ENCODE measurements at places on chromosomes 7 and 10.

DNA sequence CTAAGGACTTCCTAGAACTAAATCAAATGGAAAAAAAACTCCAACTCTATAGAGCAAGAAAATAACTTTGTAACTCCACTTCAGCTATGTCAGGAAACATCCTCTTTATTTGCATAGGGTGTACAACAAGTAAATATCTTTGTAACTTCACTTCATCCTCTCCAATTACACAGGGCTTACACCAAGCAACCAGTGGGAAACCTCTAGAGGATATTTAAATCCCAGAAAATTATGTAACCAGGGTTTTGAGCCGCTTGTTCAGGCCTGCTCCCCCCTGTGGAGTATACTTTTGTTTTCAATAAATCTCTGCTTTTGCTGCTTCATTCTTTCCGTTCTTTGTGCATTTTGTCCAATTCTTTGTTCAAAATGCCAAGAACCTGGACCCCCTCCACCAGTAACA is 22.2 kb downstream of the LIPJ start:
- DNase-seq = no peak

GRCh38 chr10:125555743-125556142 is 127.2 kb downstream of the TEX36 start:
- no peak for DNase-seq

GRCh38 chr10:119268871-119269506 is 61.6 kb downstream of the GRK5 start:
- DNase-seq = peak; percentile 38

DNA sequence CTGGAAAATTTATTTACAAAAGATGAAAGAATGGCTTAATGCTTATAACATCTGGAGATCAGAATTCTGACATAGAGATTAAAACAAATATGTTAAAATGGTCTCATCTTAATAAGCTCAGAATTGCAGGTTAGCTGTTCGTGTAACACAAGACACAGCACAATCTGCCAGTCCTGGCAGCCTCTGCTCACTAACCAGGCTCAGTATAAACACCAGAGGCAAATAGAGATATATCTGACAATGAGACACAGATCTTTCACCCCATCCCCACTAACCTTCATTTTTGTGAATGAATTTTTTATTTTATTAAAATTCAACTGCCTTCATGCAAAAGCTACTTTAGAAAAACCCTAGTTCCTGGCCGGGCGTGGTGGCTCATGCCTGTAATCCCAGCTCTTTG is 51.8 kb downstream of the RELN start:
- DNase-seq = no peak

DNA sequence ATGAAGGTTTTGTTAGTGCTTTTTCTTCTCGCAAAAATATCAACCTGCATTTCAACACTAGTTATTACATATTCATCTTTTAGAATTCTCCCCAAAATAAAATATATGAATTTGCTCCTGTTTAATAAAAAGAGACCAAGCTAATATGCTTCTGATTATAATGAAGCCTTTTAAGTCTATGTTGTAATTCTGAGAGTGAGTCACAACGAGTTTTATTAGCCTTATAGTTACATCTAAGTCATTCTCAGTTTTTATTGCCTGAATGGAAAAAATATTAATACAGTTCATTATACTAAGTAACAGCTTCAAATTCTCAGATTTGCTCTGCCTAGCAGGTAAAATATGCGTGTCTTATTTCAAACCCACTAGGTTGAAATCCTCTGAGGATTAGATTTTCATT is 152.4 kb upstream of the CELF2 start:
- DNase-seq = no peak

DNA sequence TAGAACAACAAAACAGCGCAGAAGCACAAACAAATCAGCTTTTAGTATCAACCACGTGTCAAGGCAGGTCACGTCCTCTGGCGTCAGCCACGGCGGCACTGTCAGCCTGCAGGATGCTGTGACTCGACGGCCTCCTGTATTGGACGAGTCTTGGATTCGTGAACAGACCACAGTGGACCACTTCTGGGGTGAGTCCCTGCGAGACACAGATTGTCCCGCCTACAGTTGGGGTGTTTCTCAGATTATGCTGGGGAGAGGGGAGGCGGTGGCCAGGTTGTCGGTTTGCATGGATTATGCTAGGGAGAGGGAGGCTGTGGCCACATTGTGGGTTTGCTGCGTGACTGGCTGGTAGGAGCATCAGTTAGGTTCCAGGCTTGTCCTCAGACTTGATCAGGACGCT is 9.7 kb downstream of the SUN1 start:
- no peak for DNase-seq

DNA sequence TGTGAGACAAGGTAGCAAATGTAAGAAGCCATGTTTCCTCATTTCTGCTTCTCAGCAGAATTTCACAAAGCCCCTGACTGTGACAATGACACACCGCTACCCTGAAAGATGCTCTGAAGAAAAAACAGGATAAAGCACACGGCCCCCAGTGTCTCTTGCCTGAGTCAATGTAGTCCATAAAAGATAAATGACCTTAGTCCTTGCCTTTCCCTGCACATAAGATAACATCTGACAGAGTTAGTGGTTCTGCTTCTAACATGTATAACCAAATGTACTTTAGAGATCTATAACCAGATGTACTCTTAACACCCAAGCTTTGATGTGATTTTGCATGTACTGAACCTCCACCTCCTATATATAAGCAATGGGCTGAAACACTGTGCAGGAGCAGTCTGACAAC is 3.0 kb upstream of the SND1 start:
- DNase-seq = no peak

DNA sequence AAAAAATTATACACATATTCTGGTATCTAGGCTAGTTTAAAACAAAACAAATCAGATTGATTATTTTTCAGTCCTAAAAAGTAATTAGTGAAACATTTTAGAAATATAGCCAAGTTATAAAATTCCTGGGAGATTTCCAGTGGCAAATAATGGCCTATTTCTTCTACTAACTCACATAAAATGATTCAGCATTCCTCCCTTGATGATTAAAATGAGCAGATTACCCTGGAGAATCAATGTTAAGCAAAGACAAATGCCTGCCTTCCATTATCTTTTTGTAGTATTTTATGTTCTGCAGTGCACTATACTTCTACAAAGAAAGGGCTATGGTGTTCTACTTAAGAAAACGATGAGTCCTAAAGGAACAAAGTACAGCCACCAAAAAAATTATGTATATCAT is 53.6 kb downstream of the PARD3 start:
- DNase-seq = no peak
